ENCODE measurements at places on chromosomes 12 and 14.

- DNase-seq = no peak
Observed at GRCh38 chr12:49190974-49191373, 2.1 kb upstream of the TUBA1A start.

DNA sequence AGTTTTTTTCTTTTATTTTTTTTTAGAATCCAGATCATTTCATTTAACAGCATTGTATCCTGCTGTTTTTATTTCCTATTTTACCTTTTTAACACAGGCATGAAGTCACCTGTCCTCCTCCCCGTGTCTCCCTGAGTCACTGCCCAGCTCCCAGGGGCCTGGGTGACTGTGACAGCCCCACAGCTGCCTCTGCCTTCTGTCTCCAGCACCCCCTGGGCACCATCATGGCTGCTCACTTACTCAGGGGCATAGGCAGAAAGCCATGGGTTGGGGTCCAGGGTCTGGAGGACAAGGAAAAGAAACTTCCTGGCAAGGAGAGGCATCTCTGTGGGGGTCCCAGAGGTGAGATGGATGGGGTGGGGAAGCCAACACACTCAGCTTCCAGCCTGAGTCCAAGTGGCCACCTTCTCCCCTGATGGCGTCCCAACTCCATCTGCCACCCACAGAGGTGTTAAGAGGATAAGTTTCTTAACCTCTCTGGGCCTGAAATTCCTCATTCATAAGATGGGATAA lies 25.3 kb downstream of the TMEM63C start:
- no peak for DNase-seq

GRCh38 chr14:31895206-31895605 lies 181.9 kb upstream of the ARHGAP5 start:
- no peak for DNase-seq

GRCh38 chr12:24948420-24948756 lies 513 bp downstream of the BCAT1 start:
- DNase-seq = peak; percentile 56

GRCh38 chr12:47276253-47276620 lies 196.5 kb upstream of the AMIGO2 start:
- no peak for DNase-seq

GRCh38 chr14:96934638-96935330 lies 137.6 kb downstream of the VRK1 start:
- DNase-seq = no peak
